Fibroblast of skin of right quadriceps (primary cell): ENCODE measurements at places on chromosomes 2 and 18.

GRCh38 chr18:41543815-41544214 lies 411.2 kb upstream of the PIK3C3 start:
- no peak for DNase-seq

- no peak for DNase-seq
Measured at GRCh38 chr2:84940088-84940470, 30.9 kb upstream of the KCMF1 start.

GRCh38 chr18:79887181-79888000 lies 64.1 kb downstream of the SLC66A2 start:
- DNase-seq = no peak

GRCh38 chr2:235850771-235851551 lies 317.2 kb downstream of the GBX2 start:
- no peak for DNase-seq

- no peak for DNase-seq
Measured at GRCh38 chr18:58310517-58310916, 266.5 kb downstream of the NEDD4L start.
